ENCODE measurements at places on chromosomes 2 and 18.

DNA sequence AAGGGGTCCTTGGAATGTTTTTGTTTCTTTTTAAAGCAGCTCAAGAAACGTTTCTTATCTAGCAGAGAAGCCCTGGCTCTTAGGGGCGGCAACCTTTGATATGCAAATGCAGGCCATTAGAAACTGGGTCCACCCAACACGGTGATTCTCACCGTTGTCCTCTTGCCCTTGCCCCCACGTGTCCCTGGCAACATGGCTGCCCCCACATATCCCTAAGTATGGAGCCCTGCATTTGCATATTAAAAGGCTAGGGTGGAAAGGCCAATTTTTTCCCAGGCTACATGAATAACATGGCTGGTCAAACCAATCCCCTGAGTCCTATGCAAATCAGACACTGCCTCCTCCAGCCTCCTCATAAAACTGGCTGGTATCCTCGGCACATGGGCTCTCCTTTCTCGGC, 230.1 kb upstream of the SPOPL start:
- no peak for DNase-seq

- no peak for DNase-seq
Measured at GRCh38 chr2:207241198-207241597, 75.5 kb upstream of the KLF7 start.

- DNase-seq: no peak
Measured at GRCh38 chr2:181419129-181419855, 37.9 kb upstream of the ITGA4 start.

- DNase-seq: no peak
Measured at GRCh38 chr2:29518646-29519337, 402.6 kb downstream of the ALK start.

DNA sequence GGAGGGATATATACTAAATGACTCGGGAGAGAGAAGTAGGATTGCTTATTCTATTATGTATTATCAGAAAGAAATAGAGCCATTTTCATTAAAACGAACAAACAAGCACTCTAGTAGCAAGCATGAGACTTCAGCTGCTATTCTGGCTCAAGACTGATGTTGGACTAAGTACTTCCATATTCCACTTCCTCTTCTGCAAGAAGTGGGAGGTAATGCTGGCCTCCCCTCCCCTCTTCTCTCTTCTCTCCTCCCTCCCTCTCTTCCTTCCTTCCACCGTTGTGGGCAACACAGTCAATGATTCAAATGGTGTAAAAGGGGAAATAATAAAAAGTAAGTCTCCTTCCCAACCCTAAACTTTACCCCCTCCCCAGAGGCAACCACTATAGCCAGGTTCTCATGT, 62.6 kb downstream of the EMX1 start:
- peak; percentile 17 for DNase-seq

GRCh38 chr2:239049421-239050251, 201.8 kb downstream of the TWIST2 start:
- no peak for DNase-seq

GRCh38 chr18:24031916-24032315, 17.4 kb downstream of the TTC39C start:
- no peak for DNase-seq

DNA sequence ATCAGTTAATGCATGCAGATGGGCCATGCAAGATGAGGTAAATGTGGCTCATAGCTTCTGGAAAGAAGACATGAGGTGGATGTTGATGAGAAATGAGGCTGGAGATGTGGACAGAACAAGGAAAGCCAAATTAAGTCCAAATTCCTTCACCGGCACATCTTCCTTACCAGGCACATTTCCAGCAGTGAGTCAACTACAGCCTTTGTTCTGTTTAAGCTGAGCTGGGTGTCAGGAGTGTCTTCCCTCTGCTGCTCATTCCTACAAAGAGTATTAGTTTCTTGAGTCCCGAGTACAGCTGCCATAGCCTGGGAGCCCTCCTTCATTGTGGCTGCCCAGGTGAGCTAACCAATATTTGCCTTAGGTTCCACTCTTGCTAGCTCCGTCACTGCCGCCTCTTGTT, 945.0 kb downstream of the SLC4A3 start:
- no peak for DNase-seq

DNA sequence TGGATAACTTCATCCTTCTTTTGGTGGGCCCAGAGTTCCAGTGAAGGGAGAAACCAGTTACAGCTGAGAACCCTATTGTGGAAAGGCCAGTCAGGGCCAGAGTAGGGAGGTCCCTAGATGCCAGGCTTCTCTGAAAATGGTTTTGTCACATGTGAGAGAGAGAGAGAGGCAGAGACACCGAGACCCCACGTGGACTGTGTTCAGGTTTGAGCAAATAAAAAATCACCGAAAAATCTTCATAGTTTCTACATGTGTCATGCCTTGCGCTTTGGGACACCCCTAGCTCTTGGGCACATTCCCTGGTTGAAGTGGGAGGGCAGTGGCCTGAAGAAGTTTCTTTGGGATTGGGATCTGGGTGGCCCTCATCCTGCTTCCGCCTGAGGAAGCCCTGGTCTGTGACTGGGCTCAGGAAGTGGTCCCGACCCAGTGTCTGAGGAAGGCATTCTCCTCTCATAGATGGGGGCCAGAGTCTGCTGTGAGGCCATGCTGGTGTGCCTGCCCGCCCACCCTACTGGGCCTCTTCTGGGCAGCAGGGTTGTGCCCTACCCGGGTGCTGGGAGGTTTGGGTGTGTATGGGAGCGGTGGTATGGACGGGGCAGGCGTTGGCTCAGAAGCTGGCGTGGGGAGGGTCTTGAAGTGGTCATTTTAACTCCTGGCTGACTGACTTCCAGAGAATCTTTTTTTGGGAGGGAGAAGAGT, 16.1 kb downstream of the NCK2 start:
- DNase-seq: no peak

- DNase-seq: peak; percentile 70
Measured at GRCh38 chr2:119702918-119703401, 24.0 kb downstream of the TMEM177 start.

GRCh38 chr2:172460780-172461201, 33.4 kb downstream of the ITGA6 start:
- DNase-seq: no peak

DNA sequence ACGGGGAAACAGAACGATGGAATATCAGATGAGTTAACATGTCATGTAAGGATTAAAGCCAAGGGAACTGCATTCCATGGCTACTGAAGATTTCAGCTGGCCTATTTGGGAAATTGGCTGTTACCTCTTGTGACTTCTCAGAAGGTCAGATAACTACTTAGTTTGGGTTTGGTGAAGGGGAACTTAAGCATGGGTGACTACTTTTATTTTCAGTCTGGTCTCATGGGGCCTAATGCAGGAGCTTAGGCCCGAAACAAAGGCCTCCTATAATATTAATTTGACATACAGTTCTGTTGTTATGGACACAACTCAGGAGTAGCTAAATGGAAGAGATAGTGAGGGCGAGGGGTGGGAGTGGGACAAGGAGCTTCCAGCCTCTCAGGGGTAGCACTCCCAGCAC, 44.0 kb upstream of the TXNDC2 start:
- DNase-seq: no peak

GRCh38 chr2:168992026-168992425, 39.1 kb downstream of the ABCB11 start:
- no peak for DNase-seq

- DNase-seq: no peak
Measured at GRCh38 chr18:12301263-12302005, 6.6 kb upstream of the TUBB6 start.

- no peak for DNase-seq
Measured at GRCh38 chr2:215797676-215798075, 215.7 kb downstream of the MREG start.

DNA sequence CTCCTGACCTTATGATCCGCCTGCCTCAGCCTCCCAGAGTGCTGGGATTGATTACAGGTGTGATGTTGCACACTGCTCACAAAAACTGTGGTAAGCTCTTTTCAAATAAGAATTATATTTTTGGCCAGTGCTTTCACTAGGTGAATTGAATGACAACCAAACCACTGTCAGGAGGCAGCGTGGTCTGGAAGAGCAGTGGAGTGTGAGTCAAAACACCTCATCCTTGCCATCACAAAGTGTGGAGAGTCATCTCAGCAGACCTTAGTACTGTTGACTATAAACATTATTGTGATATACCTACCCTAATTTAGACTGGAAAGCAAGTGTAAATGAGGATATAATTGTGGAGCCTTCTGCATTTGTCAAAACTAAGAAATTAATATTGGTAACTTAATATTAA, 61.3 kb downstream of the UBE2E3 start:
- no peak for DNase-seq

GRCh38 chr2:106161938-106162820, 31.9 kb downstream of the UXS1 start:
- no peak for DNase-seq

DNA sequence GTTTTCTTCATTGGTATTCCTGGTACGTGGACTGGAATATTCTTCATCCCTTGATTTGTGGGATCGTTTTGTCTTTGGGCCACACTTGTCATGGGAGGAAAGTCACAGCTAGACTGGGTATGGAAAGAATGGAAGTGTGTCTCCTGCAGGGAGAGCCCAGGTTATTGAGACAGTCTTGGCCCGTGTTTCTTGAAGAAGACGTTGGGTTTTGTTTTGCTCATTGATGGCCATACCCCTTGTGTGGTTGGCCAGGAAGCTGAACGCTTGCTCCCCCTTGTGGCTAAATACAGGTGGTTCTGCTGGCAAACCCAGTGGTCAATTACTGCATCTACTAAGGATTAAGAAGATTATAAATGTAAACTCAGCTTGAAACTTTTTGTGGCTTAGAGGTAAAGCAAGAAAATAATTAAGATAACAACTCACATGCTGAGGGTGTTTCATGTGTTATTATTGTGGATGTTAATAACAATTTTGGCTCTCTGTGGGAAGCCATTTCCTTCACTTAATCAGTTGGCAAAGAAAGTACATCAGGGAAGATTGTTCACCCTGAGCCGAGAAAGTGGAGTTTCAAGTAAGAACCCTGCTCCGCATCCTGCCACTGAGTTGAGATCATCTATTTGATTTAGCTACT, 91.8 kb downstream of the NEDD4L start:
- peak; percentile 66 for DNase-seq

DNA sequence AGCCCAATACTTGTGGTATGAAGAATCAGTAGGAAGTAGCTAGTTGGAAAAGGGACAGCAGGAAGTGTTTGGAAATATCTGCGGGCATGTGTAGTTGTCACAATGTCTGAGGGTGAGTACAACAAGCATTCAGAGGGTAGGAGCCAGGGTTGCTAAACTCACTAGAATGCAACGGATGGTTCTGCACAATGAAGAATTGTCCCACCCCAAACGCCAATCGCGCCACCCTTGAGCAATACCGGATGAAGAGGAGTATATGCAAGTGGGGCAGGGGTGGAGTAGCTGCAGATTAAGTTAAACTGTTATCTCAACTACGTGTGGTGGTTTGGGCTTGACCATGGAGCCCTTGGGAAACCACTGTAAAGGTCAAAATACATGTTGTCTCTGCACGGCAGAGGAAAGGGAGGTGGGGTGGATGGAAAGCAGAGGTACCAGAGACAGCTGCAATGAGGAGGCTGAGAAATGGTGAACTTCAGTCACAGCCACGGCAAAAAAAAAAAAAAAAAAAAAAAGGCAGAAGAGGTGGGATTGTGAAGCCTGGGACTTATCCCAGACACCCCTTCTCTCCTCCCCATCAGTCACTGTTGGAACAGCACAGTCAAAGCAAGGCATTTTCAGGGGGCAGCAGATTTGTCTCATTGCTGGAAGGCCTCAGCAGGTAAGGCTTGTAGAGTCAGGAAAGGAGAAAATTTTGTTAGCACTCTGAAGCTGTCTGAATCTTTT, 5.2 kb downstream of the CCL20 start:
- DNase-seq: no peak

All from tongue (tissue), 3 donors.